ENCODE measurements at places on chromosomes 2 and 18.

DNA sequence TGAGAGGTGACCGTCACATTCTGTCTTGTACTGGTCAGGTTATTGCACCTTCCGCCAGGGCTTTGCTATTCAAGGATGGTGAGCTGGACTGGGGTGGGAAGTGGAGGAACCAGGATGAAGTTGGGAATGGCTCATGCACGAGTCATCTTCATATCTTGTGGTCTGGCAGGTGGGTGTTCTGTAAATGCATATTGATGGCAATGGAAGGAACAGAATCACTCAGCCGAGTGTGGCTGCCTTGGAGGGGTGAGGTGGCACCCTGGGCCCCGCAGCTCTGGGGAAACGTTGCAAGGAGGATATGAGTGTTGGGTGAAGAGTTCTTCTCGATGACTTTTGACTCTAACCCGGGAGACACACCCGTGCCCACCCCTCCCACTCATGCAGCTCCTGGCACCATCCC, 1.2 kb downstream of the NEU2 start:
- no peak for DNase-seq

- no peak for DNase-seq
Observed at GRCh38 chr2:219829667-219830352, 202.4 kb downstream of the SLC4A3 start.

GRCh38 chr2:217688494-217688893, 314.3 kb downstream of the TNS1 start:
- DNase-seq: no peak

DNA sequence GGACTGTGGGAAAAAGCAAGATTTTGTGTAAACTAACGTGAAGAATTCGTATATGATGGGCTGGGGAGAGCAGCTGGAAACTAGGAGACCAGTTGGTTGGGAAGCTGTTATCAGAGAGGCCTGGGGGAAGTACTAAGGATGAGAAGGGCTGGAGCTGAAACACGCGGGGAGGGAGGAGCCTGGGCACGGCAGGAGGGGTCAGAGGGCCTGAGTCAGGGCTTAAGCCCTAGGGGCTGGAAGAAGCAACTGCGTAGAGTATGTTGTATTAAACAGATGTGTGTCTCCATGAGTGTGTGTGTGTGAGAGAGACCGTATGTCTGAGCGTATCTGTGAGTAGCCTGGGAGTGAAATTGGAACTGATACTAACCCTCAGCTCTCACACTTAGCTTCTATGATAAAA, 8.4 kb downstream of the POMC start:
- no peak for DNase-seq

DNA sequence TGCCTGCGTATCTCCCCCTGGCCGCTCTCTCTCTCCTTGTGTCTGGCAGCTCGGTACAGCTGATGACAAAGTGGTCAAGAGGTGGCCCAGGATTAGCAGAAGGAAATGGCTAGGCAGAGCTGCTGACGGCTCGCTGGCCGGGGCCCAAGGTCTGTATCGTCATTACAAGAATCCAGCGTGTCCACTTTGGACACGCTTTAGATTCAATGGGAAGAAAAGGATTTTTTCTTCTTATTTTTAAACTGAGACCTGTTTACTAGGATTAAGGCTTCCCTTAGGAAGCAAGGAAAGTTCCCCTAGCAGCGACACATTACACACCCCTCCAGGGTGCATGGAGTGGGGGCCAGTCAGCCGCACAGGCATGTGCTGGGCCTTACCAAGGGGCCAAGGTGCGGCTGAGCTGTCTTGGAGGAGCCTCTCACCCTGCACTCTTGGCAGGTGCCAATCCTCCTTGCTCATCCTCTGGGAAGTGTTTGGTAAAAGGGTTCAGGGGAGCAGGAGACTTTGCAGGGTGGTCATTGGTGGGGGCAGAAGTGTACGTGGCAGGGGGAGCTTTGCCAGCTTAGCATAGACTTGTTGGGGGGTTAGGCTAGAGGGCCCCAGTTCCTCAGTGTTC, 76.8 kb downstream of the POLR1A start:
- no peak for DNase-seq

GRCh38 chr2:147442816-147443215, 402.0 kb upstream of the ACVR2A start:
- no peak for DNase-seq

GRCh38 chr2:121918231-121918630, 162.8 kb downstream of the TSN start:
- DNase-seq: no peak

- no peak for DNase-seq
Observed at GRCh38 chr2:56981554-56981953, 797.8 kb downstream of the CCDC85A start.

GRCh38 chr2:47063538-47063930, 91.6 kb downstream of the STPG4 start:
- no peak for DNase-seq

- no peak for DNase-seq
Observed at GRCh38 chr2:140770645-140771044, 1360.2 kb downstream of the LRP1B start.

- DNase-seq: no peak
Observed at GRCh38 chr2:210288408-210288807, 26.6 kb downstream of the MYL1 start.

DNA sequence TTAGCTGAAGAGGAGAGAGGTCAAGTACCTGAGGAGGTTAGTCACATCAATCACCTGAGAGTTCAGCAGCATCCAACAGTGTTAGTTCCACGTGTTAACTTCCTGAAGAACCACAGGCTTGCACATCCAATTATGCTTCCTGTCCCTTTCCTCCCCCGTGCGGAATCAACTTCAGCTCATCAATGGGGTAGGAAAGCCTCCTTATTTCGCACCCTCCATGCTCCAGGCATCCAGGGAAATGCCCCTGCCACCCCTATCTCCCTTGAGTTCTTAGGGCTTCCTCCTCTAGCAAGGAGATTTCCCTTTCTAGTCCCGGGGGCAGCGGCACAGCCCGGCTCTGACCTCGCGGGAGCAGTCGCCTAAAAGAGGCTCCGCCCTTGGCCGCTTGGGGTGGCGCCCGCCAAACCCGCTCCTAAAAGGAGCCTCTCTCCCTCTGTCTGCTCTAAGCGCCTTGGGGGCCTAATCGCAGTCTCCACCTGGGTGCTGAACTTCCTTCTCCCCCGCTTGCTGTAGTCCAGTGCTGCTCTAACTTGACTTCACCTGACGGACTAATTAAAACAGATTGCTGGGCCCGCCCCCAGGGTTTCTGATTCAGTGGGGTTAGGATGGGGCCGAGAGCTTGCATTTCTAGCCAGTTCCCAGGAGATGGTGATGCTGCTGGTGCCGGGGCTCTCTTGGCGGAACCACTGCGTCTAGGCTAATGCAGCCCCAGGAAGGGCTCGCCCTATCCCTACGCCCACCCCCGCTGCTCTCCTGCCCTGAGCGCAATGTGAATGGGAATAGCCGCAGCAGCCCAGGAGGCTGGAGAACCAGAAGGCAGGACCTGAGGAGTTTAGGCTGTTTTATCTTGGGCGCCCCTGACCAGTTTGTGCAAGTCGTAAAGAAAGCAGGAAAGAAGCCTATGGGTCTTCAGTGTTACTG, 3.4 kb upstream of the TET3 start:
- no peak for DNase-seq

GRCh38 chr18:58391932-58392323, 237.0 kb downstream of the ALPK2 start:
- DNase-seq: no peak

Measured in activated CD4-positive, alpha-beta T cell treated with anti-CD3 and anti-CD28 coated beads, Interleukin-2, amount 50 U/mL, for 4 hours (primary cell).